Activated T-helper 2 cell treated with anti-CD3 and anti-CD28 coated beads, Interferon-gamma antibody, Interleukin-2, Interleukin-4, amounts not matched to agents 10 μg/mL and 5 μg/mL and 100 μg/mL, durations not matched to agents 14 hours and 24 hours and 36 hours (primary cell): ENCODE measurements at places on chromosomes 5 and 9. TPM values are rescaled to one million over a fixed set of nuclear protein-coding genes. Genes with fewer than 3 reads are reported as not detected.

Gene ALDH1A1
- total RNA-seq: not detected in 2 replicates

DNA sequence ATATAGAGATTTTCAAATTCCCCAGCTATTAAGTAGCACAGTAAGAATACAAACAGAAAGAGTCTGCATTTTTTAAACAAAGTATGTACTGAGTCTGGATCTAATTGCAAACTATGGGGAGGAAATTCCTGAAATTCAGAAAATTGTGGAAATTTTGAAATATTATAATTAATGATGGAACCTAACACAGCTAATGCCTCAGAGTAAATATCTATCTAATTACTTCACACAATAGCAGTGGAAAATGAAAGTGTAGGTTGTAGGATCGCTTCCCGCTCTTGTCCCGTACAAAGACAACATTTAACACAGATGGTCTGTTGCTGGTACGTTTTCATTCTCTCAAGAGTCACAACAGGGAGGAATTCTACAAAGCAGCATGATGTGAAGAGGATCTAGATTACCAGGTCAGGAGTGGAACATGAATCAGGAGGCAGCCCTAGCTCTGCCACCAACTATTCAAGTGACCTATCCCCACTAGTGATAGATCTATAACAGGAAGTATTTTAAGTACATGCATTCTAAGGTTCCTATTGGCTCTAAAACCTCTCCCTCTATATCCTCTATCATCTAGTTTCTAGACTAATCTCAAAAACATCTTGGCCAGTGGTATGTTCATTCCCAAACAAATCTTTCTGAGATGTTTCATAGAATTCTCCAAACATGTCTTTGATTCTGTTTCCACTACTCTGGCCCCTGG, 58.9 kb upstream of the GRAMD2B start:
- H3K4me3 ChIP-seq: no peak overlapping the region
- no peak overlapping the region for H3K27ac ChIP-seq
- no peak for DNase-seq
- peaks cover 7% of the 10 kb centered on the region for H3K27me3 ChIP-seq
- H3K36me3 ChIP-seq: no peaks in the 10 kb centered on the region
- H3K4me1 ChIP-seq: peaks cover 8% of the 10 kb centered on the region

Gene AHRR
- 33.3 and 34.9 TPM in 2 replicates for total RNA-seq

- H3K36me3 ChIP-seq: peaks cover 6% of the 10 kb centered on the region
- H3K27ac ChIP-seq: no peak overlapping the region
Observed at GRCh38 chr5:168734620-168735300, 155.6 kb upstream of the PANK3 start.

- no peak for DNase-seq
- no peaks in the 10 kb centered on the region for H3K36me3 ChIP-seq
- H3K27me3 ChIP-seq: no peaks in the 10 kb centered on the region
- no peaks in the 10 kb centered on the region for H3K4me1 ChIP-seq
- H3K4me3 ChIP-seq: no peak overlapping the region
Observed at GRCh38 chr5:167290478-167290877, 1001.0 kb upstream of the WWC1 start.

- DNase-seq: no peak
- no peak overlapping the region for H3K4me3 ChIP-seq
- H3K27me3 ChIP-seq: peaks cover 13% of the 10 kb centered on the region
- no peak overlapping the region for H3K27ac ChIP-seq
- H3K4me1 ChIP-seq: peaks cover 27% of the 10 kb centered on the region
Observed at GRCh38 chr5:140348104-140348503, 1.7 kb upstream of the HBEGF start.

DNA sequence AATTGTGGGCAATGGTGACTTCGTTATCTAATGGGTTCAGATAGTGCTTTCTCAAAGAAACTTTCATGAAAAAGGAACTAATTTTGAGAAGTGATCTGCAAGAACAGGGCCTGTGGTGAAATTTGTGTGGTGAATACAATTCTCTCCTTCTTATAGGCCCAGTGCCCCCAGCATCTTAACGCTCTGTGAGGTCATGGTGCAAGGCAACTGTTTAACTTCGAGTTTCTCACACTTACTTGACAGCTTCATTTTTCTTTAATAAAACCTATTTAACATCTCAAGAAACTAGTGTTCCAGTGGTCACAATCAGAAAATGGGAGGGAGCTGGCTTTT, 69.2 kb downstream of the FAM114A2 start:
- DNase-seq: no peak
- peaks cover 8% of the 10 kb centered on the region for H3K27me3 ChIP-seq
- H3K4me1 ChIP-seq: peaks cover 3% of the 10 kb centered on the region
- H3K27ac ChIP-seq: no peak overlapping the region
- H3K36me3 ChIP-seq: no peaks in the 10 kb centered on the region
- H3K4me3 ChIP-seq: no peak overlapping the region

GRCh38 chr5:59261969-59262368, 631.6 kb downstream of the PDE4D start:
- peaks cover 16% of the 10 kb centered on the region for H3K27me3 ChIP-seq
- H3K4me1 ChIP-seq: no peaks in the 10 kb centered on the region
- no peak for DNase-seq
- H3K27ac ChIP-seq: no peak overlapping the region
- H3K36me3 ChIP-seq: no peaks in the 10 kb centered on the region
- H3K4me3 ChIP-seq: no peak overlapping the region

Gene PGGT1B
- total RNA-seq: 39.1 and 39.5 TPM in 2 replicates

DNA sequence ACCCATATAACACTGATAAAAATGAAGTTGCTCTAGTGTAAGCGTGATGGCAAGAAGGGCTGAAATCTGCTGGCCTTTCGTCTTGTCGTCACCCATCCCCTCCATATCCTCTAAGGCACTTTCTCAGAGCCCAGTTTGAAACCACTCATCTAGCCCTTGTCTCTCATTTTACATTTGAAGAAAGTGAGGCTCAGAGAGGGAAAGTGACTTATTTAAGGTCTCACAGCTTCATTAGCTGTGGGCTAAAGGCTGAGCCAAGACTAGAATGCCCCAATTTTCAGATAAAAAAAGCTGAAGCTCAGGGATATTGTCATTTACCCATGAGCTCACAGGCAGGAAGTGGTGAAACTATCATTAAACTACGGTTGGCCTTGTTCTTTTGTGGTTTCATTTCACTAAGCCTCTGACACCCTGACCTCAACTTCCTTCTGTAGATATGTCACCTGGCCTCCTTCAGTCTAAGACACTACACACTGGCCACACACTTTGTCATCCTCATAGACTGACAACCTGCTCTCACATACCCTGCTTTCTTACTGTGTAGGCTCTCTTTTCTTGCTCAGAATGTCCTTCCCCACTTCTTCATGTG, 176.7 kb upstream of the DMAC1 start:
- DNase-seq: peak; percentile 69
- peak overlapping the region; percentile 63 for H3K27ac ChIP-seq
- H3K4me1 ChIP-seq: peaks cover 66% of the 10 kb centered on the region
- no peaks in the 10 kb centered on the region for H3K27me3 ChIP-seq
- no peaks in the 10 kb centered on the region for H3K36me3 ChIP-seq
- H3K4me3 ChIP-seq: no peak overlapping the region

Gene TAL2
- total RNA-seq: not detected in 2 replicates

DNA sequence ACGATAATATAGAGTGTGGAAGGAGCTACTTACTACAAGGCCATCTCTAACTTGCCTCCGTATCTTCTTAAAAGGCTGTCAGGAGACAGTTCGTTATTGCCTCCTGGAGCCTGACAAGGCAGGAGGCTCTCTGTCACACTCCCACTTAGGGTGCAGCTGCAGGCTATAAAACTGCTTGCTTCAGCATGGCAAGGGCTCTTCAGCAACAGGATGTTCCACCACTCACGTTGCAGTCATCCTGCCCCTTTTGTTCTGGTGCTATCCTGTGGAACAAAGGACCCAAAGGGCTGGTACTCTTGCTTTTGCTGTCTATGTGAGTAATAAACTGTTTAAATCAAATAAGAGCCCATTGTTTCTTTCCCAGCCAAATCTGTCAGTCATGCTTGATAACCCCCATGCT, 508.9 kb downstream of the NTRK2 start:
- no peaks in the 10 kb centered on the region for H3K27me3 ChIP-seq
- no peak overlapping the region for H3K27ac ChIP-seq
- no peak overlapping the region for H3K4me3 ChIP-seq
- no peaks in the 10 kb centered on the region for H3K36me3 ChIP-seq

DNA sequence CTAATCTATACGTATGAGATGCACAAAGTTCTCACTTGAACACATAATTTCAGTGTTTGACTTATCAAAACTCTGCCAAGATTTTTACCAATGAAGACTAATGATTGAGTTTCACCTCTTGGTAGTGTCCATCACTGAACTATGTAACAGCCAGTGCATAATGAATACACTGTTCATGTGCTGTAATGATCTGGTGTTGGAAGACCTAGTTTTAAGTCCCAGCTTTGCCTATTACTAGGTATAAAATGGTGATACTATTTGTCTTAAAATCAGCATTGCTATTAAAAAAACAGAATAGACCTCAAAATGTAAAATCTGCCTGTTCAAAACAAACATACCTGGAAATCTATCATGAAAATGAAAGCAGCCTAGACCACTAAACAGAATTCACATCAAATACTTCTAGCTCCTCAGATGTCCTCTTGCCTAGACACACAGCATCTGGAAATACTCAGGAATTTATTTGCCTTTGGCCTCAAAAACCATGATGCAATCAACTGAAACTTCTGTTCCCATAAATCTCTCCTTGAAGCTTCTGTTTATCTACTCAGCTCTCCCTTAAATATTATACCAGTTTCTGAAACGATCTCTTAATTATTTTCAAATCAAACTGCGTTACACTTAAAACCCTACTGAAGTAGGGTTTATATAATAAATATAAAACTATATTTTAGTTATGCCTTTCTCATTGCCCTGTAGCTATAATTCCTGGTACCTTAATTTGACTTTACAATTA, 38.1 kb downstream of the MRPS27 start:
- H3K4me3 ChIP-seq: no peak overlapping the region
- H3K27me3 ChIP-seq: no peaks in the 10 kb centered on the region
- H3K36me3 ChIP-seq: peaks cover 58% of the 10 kb centered on the region
- H3K27ac ChIP-seq: no peak overlapping the region
- no peak for DNase-seq

- H3K4me3 ChIP-seq: no peak overlapping the region
- no peaks in the 10 kb centered on the region for H3K4me1 ChIP-seq
- no peaks in the 10 kb centered on the region for H3K36me3 ChIP-seq
- no peaks in the 10 kb centered on the region for H3K27me3 ChIP-seq
- no peak for DNase-seq
- no peak overlapping the region for H3K27ac ChIP-seq
Observed at GRCh38 chr9:85858056-85858750, 82.7 kb upstream of the NAA35 start.

Gene HSPB3
- total RNA-seq: not detected in 2 replicates

- DNase-seq: no peak
- no peak overlapping the region for H3K4me3 ChIP-seq
- no peaks in the 10 kb centered on the region for H3K27me3 ChIP-seq
- H3K27ac ChIP-seq: no peak overlapping the region
Observed at GRCh38 chr5:107997338-107997980, 326.7 kb upstream of the EFNA5 start.

DNA sequence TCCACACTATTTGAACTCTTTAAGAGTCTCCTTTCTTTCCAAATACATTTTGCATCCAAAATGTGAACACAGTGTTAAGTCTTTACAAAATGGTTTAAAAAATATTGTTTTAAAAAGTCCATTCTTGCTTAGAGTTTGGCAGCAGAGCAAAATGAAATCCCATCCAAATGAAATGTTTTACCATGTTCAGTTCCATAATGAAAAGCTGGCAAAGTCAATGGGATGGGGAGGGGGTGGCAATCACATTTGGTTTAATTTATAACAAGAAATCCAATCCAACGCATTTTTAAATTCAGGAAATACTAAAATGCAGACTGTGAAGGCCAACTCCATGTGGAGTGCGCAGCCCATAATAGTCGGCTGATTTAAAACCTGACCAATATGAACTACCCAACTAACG, 39.4 kb downstream of the MRPL36 start:
- H3K27ac ChIP-seq: no peak overlapping the region
- H3K27me3 ChIP-seq: peaks cover 4% of the 10 kb centered on the region
- H3K4me3 ChIP-seq: no peak overlapping the region
- H3K4me1 ChIP-seq: no peaks in the 10 kb centered on the region

- DNase-seq: no peak
- peak overlapping the region; percentile 69 for H3K27ac ChIP-seq
- H3K4me1 ChIP-seq: peaks cover 48% of the 10 kb centered on the region
- H3K4me3 ChIP-seq: peak overlapping the region; percentile 85
- H3K36me3 ChIP-seq: peaks cover 12% of the 10 kb centered on the region
Observed at GRCh38 chr5:151253605-151253950, 593 bp downstream of the GM2A start.

Gene LIX1
- not detected in 2 replicates for total RNA-seq

- H3K4me1 ChIP-seq: no peaks in the 10 kb centered on the region
- no peak overlapping the region for H3K27ac ChIP-seq
- no peaks in the 10 kb centered on the region for H3K27me3 ChIP-seq
- no peak overlapping the region for H3K4me3 ChIP-seq
Observed at GRCh38 chr5:22567983-22568382, 285.2 kb downstream of the CDH12 start.

- H3K4me3 ChIP-seq: no peak overlapping the region
- no peak for DNase-seq
- no peak overlapping the region for H3K27ac ChIP-seq
- no peaks in the 10 kb centered on the region for H3K4me1 ChIP-seq
- H3K27me3 ChIP-seq: no peaks in the 10 kb centered on the region
Observed at GRCh38 chr5:84602371-84602771, 217.7 kb upstream of the EDIL3 start.

Gene CHSY3
- not detected in 2 replicates for total RNA-seq

- H3K27ac ChIP-seq: no peak overlapping the region
- no peak overlapping the region for H3K4me3 ChIP-seq
- no peaks in the 10 kb centered on the region for H3K36me3 ChIP-seq
- H3K27me3 ChIP-seq: no peaks in the 10 kb centered on the region
Observed at GRCh38 chr9:28329323-28329722, 756.0 kb upstream of the C9orf72 start.

- peaks cover 12% of the 10 kb centered on the region for H3K36me3 ChIP-seq
- no peaks in the 10 kb centered on the region for H3K27me3 ChIP-seq
- no peak overlapping the region for H3K4me3 ChIP-seq
- no peak overlapping the region for H3K27ac ChIP-seq
Observed at GRCh38 chr9:125538092-125538473, 168.9 kb downstream of the MAPKAP1 start.

Gene PCDHB2
- total RNA-seq: 0.11 and 0.25 TPM in 2 replicates
